ENCODE measurements at places on chromosomes 12 and 14.
A peak's percentile ranks its signal among the peaks of the same experiment; 100 is the strongest.

DNA sequence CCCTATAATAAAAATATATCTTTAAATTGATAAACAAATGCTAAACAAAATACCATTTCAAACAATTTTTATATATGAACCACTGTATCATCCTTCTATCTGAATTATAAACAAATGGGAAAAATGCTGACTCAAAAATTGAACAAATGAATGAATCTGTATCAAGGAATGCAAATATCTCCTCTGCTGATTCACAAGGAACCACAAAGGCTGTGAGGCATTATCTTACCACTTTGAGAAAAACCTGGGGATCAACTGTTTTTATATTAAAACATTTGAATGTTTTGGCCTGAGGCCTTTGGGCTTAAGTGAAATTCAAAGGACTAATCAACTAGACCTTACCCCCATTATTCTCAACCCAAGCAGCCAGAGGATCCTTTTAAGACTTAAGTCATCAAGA lies 86.3 kb downstream of the EML5 start:
- DNase-seq: no peak

- peak; percentile 13 for DNase-seq
Observed at GRCh38 chr14:31926123-31926522, 151.0 kb upstream of the ARHGAP5 start.

DNA sequence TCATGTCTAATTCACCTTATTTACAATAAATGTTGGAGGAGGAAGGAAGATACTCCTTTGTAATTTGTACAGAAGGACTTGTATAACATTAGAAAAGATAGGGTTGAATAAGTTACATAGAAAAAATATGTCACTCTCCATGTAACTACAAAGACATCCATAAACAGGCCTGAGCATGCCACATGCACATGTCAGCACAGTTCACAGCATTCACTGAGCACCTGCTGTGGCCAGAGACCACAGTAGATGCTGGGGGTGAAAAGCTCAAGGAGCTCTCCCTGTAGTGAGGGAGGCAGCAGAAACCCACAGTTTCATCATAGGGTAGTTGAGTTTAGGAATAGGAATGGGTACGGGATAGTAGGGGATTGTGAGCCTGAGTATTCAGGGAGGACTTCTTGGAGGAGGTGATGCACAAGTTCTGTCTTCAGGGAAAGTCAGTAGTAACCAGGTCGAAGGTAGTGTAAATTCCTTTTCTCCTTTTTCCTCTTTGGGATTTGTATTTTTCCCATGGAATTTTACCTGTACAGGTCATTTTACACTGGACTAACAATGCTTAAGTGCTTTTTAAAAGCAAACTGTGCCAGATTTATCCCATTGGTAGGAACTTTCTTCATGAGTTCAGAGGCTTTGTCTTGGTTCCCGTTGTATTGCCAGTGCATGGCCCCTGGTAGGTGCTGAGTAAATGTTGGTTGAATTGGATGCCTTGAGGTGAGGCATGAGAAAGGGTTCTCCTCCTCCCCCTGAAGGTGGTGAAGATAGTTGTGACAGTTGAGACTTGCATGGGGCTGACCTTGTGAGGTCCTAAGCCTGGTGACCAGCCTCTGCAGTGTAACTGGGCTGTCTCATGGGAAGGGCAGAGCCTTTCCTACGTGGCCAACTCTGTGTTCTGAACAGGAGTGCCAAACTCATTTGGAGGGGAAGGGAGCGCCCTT lies 20.2 kb downstream of the PRKCH start:
- DNase-seq: no peak

DNA sequence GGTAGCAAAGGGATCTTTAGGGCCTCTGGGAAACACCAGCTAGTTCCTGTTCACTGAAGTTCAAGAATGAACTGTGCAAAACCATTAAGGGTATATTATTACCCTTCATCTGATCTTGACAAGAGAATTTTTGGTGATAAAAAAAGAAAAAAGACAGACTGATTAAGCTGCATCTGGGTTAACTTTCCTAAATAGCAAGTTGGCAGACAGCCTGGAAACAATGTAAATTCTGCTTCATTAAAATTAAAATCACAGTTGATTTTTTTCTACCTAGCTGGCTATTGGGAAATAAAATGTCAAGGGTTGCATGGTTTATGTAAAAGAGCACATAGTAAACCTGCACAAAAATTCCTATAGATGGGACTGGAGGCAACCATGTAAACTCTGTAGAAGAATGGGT lies 126.6 kb upstream of the PRKD1 start:
- DNase-seq: no peak

DNA sequence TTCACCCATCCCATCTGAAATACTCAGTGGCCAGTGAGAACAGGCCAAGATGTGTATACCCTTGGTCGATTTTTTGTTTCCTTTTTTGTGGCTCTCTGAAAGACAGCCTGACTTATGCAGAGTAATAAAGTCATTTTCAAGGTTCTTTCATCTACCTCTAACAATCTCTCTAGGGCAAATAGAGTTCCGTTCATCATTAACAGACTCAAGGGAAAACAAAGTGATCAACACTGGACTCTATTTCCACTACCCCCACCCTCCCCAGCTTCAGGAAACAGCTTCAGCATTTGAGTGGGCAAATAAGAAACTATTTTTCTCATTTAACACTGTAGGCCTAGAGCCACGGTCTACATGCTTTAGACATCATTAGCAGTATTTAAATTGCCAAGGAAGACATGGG lies 15.9 kb downstream of the PRKAB1 start:
- DNase-seq: no peak

GRCh38 chr12:112046003-112046402 lies 32.8 kb downstream of the ERP29 start:
- DNase-seq: no peak

- DNase-seq: no peak
Observed at GRCh38 chr12:22828066-22828465, 203.1 kb downstream of the ETNK1 start.

GRCh38 chr14:69615121-69615495 lies 3.7 kb downstream of the SUSD6 start:
- DNase-seq: no peak

GRCh38 chr12:128754275-128754674 lies 69.5 kb downstream of the SLC15A4 start:
- DNase-seq: no peak

DNA sequence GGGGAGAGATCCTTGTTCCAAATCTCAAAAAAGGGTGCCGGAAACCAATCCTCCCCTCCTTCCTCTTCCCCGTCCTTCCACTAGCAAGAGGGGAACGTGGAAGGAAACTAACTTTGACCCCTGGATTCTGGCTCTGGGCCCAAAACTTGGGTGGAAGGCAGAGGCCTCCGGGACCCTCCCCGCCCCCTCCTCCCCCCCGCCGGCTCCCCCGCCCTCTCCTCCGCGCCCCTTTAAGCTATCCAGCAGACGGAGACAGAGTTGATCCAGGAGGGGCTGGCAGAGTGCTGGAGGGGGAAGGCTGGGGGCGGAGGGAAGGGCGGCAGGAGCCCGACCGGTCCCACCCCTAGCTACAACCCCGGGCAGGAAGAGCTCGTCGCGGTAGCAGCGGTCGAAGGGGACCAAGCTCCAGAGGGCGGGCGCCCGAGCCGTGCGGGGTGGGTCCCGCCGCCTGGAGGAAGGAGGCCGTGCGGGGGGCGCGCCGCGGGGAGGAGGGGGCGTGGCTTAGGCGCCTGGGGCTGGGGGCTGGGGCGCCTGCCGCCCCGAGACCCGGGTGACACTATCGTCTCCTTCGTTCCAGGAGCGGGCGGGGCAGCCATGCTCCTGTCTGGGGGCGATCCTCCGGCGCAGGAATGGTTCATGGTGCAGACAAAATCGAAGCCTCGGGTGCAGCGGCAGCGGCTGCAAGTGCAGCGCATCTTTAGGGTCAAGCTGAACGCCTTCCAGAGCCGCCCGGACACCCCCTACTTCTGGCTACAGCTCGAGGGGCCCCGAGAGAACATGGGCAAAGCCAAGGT lies at the start of gene NYNRIN:
NYNRIN (plus strand) TSS at position 351 of the 794 bp plus-strand sequence; CDS start at position 595, 244 bp downstream.
- DNase-seq: no peak

GRCh38 chr12:96472384-96472783 lies 17.0 kb upstream of the CFAP54 start:
- DNase-seq: no peak

GRCh38 chr12:42410340-42410739 lies 84.4 kb downstream of the PPHLN1 start:
- DNase-seq: no peak

DNA sequence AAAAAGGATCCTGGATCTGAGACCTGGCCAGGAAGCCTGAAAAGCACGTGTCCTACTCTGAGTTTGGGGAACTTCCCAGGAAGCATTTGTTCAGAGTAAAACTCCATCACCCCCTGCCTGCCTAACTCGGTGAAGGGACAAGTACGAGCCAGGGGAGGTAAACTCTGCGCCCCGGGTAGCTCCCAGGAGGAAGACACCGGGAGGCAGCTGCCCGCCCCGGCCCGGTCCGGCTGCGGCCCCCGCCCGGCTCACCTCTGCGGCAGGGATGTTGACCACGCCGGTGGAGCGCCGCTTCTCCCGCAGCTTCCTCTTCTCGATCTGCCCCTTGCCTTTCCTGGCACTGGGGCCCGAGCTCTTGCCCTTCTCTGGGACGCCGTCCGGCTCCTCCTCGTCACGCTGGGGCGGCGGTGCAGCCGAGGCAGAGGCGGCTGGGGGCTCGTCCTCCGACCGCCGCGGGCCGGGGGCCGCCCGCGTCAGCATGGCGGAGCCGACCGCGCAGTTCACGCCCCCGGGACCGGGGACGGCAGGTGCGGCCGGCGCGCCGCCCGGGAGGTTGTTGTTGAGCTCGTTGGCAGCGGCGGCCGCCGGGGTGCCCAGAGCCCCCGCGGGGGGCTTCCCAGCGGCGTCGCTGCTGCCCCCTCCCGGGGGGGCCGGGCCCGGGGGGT lies 1.2 kb downstream of the PAWR start:
- no peak for DNase-seq

GRCh38 chr12:102740141-102740955 lies 176.7 kb downstream of the PAH start:
- DNase-seq: no peak

DNA sequence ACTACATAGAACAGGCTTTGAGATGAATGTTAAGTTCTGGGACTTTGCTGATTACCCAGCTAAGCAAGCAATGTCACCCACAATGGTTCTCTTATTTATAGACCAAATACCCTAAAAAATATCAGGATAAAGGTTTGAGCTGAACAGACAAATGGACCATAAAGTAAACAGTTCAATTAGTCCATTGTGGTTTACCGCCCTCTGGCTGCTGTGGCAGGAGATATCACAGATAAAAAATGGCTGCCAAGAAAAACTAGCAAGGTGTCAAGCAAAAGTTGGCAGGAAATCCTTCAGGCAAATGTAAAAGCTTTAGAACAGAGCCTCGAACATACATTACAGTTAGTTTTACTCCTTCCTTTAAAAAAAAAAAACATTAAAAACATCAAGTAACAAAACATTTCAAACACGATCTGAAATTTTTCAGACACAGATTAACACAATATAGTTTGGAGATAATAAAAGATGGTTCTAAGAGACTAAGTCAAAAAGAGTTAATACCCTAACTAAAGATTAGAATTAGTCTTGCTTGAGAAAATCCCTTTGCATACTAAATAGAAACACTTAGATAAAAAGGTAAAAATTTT lies 41.3 kb downstream of the MED13L start:
- peak; percentile 5 for DNase-seq

Measured in hypothalamus (tissue), 51 donors.